G401 (cell line): ENCODE measurements at places on chromosomes 13 and 19.

GRCh38 chr13:43132257-43132656 lies 108.9 kb downstream of the DNAJC15 start:
- DNase-seq, result no peak

DNA sequence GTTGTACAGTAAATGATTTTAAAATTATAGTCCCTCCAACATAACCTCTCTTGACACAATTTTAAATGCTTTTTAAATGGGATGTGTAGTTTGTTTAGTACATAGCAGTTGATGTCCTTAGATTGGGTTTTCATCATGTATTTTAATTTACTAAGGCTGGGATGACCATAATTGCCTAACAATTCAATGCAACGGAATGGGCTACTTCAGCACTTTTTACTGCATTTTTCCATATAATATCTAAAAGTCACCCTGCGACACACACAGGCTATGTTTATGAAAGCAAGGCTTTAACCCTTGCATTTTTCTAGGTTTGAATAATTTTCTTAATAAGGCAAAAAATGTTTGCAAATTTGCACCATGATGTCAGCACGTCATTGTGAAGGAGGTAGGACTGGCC lies 321.0 kb downstream of the DLEU7 start:
- no peak for DNase-seq

DNA sequence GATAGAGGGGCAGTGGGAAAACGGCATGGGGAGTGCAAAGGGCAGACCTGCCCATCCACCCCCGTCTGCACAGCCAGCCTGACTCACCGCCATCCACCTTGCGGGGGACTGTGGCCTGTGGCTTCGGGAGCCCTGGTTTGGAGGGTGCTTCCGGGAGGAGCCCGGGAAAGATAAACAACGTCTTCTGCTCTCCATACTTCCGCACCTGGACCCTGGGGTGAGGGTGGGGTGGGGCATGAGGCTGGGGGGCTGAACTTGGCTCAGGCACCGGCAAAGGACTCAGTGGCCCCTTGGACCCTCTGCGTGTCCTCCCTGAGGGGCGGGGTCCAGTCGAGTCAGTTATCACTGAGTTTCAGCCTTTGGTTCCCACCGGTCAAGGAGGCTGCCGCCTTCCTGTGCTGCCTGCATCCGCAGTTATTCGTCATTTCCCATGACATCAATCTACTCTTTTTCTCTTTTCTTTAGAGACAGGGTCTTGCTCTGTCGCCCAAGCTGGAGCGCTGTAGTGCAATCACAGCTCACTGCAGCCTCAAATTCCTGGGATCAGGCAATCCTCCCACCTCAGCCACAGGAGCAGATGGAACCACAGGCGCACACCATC lies 3.2 kb downstream of the GPR108 start:
- DNase-seq, result no peak

DNA sequence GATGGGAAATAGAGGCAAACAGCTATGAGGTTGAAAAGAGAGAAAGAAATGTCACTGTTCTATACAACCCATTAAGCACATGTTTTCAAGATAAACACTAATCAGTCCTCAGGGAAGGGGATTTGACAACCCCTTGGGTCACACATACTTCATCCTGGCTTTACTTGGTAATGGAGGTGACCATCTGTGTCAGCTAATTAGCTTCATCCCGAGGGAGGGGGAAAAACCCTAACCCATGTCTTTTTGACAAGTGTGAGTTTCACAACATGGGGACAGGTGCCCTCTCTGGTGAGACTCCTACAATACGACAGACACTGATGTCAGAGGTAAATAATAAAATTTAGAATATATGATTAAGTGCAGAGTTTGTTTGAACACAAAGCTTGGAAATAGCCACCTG lies 43.1 kb downstream of the ZNF611 start:
- DNase-seq, result no peak

GRCh38 chr19:33459222-33460090 lies 62.1 kb downstream of the PEPD start:
- DNase-seq, result no peak

DNA sequence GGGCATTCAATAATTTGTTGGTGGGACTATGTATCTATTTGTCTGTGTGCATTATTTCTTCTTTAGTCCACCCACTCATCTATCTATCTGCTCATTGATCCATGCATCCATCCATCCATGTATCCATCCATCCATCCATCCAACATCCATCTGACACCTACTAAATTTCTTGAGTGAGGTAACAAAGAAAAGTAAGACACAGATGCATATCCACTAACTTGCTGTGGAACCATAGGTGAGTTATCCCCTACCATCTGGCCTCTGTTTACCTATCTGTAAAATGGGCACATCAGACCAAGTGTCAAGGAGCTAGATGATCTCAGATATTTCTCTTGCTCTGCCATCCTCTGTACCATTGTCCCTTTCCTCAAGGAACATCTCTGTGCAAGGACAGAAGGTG lies 54.7 kb downstream of the ZNF536 start:
- no peak for DNase-seq

- no peak for DNase-seq
Measured at GRCh38 chr13:90834700-90835099, 512.8 kb upstream of the MIR17HG start.

DNA sequence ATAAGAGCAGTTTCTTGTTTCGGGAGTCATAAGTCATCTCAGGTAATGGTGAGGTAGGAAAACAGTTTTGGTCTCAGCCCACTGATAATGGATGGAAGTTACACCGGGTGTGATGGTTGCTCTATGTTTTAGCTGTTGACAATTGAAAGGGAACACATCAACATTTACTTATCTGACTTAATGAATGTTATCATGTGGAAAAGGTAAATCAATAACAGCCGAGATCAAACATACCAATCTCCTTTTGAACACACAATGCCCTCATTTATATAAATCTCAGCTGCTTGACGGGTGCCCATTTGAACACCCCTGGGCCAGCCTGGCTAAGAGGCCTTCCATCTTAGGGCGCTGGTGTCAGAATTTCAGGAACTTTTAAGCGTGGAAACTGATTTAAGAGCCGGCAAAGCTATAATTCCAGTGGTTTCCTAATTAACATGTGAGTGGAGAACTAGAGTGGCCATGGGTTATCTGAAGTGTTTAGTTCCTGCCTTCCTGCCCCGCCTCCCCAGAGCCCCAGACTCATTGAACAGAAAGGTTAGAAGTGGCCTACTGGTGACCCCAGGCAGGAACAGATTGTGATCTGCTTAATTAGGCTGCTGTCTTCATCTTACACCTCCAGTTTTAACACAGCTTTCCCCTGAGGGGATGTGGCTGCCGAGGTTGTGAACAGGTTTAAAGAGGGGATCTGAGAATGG lies 572.7 kb downstream of the FGF9 start:
- no peak for DNase-seq

DNA sequence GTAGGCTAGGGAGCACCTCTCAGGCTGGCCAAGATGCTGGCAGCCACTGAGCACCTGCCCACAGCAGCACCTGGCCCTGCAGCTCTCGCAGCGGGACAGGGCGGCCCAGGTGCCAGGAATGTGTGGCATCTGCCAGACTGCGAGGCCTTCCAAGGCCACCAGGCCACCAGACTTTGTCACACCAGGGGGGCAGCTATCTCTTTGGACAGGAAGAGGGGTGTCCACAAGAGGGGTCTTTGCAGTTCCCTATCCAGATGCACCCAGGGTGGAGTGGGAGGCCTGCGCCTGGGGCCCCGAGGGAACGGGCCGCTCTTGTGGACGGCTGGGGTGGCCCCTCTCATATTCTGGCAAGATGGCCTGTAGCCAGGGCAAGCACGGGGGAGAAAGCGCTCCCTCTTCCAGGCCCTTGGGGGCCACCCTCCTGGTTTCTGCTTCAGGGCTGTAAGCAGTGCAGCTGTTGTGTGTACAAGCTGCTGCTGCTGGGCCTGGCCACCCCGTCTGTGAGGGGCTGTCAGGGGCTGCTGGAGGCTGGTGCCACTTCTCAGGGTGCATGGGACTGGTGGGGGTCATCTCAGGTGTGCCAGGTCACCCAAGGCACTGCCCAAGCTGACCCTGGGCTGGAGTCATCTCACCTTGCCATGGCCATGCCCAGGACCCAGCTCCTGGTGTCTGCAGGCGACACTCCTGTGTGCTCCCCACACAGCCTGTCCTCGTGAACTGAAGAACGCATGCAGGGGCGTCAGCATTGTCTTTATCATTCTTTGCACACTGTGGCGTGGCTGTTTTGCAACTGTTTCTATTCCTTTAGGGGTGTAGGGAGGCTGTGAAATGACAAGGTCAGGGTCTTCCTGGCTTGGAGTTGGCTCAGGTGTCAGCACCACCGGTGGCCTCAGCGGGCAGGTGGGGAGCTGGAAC lies 1.8 kb downstream of the TEX29 start:
- no peak for DNase-seq

- DNase-seq, result no peak
Measured at GRCh38 chr13:78521091-78521490, 82.3 kb downstream of the POU4F1 start.

GRCh38 chr19:710767-711166 lies 2.0 kb downstream of the PALM start:
- peak; percentile 52 for DNase-seq

DNA sequence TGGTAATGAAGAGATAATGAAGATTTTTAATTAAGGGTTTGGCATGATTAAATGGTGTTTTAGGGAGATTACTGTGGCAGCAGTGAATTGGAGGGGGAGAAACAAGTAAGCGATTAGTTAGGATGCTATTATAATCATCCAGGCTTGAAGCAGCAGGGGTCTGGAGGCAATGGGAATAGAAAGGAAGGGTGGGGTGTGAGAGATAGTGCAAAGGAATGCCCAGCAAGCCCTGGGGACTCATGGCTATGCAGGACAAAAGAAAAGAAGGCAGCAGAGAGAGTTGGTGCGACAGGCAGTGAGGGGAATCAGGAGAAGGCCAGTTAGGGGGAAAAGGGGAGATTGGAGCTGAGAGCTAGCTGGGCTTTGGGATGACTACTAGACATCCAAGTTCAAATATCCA lies 34.5 kb downstream of the SOX21 start:
- DNase-seq, result no peak

DNA sequence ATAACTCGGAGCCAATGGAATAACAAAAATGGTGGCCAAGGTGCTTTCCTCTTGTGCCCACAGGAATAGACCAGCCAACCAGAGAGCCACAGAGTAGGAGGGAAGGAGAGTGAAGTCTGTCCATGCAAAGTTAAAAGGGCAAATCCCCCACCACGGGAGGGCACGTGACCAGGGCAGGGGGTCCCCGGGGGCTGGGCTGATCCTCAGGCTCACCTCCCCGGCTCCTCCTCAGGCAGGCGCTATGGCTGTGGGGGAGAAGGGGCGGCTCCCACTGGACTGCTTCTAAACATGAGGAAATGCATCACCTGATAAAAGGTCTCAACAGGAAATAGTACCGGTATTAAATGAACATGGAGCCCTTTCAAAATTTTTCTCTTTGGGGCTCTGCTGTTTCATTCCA lies 73.2 kb upstream of the SLC15A1 start:
- DNase-seq, result no peak

DNA sequence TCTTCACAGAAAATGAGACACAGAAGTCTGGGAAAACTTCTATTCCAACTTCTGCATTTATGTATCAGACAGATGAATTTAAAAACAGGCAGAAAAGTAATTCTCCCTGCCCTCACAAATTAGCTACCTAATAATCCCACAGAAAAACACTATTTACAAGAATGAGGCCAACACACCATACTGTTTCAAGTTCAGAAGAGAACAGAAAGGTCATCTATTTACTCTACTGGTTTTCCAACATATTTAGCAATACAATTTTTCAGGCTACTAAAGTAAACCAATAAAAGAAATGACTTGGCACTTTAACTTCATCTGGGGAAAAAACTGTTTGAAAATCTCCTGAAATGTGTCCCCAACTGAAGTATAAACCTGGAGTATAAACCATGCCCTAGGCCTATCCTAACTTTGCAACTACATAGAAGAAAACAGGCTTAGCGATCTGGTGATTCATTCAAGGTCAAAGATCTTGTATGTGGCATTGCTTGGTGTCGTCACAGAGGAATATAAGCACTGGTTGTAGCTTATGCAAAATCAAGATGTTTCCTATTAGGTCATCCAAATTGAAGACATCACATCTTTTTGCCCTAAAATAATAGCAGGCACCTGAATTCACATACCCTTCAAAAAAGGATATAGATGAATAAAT lies 20.1 kb upstream of the EBPL start:
- no peak for DNase-seq

DNA sequence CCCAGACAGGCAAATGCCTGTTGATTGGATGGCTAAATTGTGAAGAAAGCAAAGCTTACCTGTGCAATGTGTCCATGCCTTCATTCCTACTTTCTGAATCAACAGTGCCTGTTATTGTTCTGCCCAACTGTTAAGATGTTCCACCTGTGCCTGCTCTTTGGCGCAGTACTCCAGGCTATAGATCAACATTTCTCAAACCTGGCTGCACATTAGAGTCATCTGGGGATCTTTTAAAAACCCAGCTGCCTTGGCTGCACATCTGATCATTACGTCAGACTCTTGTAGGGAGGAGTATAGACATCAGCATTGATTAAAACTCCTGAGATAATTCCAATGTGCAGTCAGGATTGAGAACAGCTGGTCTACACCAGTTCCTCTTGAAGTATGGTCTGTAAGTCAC lies 16.2 kb upstream of the CPB2 start:
- no peak for DNase-seq

GRCh38 chr13:71522941-71523526 lies 344.0 kb downstream of the DACH1 start:
- DNase-seq, result peak; percentile 84

DNA sequence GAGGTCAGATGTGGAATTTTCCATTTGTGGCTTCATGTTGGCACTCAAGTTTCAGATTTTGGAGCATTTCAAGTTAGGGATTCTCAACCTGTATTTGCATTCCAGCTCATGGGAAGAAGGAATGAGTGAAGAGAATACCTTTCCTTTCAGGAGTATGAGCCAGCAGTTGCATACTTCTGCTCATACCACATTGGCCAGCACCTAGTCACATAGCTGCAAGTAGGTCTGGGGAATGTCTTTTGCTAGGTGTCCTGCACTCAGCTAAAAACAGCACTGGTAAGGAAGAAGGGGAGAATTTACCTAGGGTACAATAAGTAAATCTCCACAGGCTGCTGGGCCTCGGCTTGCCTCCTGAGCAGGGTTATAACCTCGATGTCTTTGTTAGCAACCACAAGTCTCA lies 24.6 kb upstream of the ATP8A2 start:
- no peak for DNase-seq

- DNase-seq, result no peak
Measured at GRCh38 chr13:59842507-59842906, 321.2 kb downstream of the DIAPH3 start.

DNA sequence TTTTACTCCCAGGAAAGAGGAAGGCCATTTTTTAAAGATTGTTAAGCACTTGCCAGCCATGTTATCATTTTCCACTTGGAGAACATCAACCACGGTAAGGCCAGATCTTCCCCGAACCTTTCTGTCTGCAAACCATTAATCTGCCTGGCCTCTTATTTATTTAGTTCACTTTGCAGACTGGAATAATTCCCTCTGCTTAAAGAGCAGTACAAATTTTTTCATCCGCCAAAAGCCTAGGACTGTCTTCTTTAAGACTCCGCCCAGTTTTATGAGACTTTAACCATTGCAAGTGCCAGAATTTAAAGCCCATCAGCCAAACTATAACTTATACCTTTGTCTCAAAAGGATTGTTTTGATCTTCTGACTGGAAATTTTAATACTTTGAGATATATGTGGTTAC lies 426.3 kb downstream of the KCTD12 start:
- no peak for DNase-seq

- no peak for DNase-seq
Measured at GRCh38 chr19:10544242-10544752, 593 bp downstream of the ATG4D start.
